NCI-H1436 (cell line): ENCODE measurements at places on chromosomes 1 and 21.

DNA sequence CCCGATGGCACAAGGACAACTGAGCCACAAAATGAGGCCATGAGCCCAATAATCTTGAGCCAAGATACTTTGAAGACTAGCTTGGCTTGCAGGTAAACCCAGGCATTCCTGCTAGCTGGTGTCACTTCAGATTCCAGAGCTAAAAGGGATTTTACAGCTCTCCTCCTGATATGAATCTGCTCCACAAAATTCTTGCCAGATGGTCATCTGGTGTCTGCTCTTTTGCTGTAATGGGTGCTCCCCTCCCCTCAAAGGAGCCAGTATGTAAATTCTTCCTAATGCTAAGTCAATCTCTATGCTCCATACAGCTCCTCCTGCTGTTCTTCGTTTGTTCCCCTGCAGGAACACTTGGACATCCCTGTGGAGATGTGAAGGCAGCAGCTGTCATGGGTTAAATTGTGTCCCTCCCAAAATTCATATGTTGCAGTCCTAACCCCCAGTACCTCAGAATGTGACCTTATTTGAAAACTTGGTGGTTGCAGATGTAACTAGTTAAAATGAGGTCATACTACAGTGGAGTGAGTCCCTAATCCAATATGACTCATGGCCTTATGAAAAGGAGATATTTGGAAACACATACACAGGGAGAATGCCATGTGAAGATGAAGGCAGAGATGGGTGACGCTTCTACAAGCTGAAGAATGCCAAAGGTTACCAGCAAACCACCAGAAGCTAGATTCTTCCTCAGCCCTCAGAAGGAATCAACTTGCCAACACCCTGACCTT is 180.6 kb upstream of the PALMD start:
- no peak for DNase-seq

GRCh38 chr1:56797065-56797685 is 22.0 kb downstream of the FYB2 start:
- DNase-seq: no peak

- no peak for DNase-seq
Measured at GRCh38 chr1:228267962-228268880, 60.4 kb downstream of the OBSCN start.

GRCh38 chr1:33494929-33495328 is 22.5 kb downstream of the ZSCAN20 start:
- no peak for DNase-seq

- no peak for DNase-seq
Measured at GRCh38 chr1:30693822-30694221, 29.6 kb downstream of the MATN1 start.

GRCh38 chr1:159296706-159297375 is 5.3 kb upstream of the FCER1A start:
- no peak for DNase-seq

DNA sequence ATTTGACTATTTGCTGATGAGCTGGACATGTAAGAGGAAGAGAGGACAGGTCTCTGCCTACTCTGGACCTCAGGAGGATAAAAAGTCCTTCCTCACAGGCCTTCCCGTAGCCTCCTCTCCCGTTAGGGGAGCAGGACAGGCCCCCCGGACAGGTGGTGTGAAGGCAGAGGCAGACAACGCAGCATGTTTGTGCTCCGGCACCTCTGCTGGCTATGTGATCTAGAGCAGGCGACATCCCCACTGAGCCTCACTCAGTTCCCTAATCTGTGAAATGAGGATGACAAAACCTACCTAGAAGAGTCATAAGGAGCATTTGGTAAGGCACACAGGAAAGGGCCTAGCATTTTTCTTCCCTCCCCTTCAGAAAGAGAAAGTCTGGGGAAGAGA is 34.8 kb downstream of the KIAA1614 start:
- DNase-seq: no peak

DNA sequence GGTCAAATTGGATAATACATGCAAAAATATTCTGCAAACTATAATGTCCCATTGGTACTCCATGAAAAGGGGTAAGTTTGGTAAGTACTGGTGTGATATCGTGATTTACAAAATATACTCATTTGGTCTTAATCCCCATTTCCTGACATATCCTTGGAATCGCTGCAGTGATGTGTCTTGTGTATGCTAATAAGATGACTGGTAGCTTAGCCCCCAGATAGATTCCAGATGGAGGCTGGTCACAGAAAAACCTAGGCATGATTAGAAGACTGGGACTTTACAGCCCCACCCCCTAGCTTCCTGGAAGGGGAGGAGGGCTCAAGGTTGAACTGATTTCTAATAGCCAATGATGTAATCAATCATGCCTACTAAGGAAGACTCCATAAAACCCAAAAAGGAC is 3.0 kb downstream of the VAMP4 start:
- DNase-seq: no peak
